ENCODE measurements at places on chromosomes 12 and 14.
A peak's percentile ranks its signal among the peaks of the same experiment; 100 is the strongest.

DNA sequence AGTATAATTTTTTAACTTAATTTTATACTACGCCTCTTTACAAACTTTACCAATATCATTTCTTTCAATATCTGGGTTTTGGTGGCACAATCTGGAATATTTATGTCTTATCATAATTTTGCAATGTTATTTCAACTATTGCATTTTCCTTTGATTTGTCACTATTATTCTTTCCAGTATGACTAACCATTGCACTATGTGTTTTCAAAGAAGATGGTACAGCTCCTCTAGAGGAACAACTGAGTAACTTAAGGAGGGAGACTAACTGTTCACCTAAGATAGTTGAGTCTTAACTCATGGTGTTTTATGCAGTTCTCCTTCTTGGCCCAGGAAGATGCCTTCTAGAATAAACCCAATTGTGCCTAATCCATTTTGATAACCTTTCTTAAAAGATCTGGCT is 60.5 kb upstream of the KIF21A start:
- DNase-seq = no peak

- peak; percentile 55 for DNase-seq
These were observed 55.7 kb downstream of the NINJ2 start for GRCh38 chr12:607541-608001.

- DNase-seq = no peak
These were observed 80.8 kb upstream of the ACTN1 start for GRCh38 chr14:69059658-69060623.

DNA sequence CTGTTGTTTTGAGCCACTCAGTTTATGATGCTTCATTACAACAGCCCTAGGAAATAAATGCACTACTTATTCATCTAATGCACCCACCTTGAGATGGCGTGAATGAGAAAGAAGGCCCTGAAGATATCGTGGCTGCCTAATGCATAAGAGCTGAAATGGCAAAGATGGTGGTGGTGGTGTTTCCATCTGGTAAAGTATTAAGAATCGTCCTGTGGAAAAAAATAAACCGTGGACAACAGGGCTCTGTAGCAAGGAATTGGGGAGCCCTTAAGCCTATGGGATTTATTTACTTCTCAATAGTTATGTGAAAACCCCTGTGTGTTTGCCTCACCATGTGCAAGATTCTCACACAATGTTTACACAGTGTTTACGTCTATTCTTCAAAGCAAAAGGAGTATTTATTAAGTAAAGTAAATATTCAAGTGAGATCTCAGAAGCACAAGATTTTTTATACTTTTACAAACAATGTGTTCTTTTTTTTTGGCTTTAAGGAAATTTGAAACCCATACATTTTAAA is 1555.2 kb upstream of the FLRT2 start:
- DNase-seq = no peak

- DNase-seq = no peak
These were observed 161.3 kb upstream of the TMCC3 start for GRCh38 chr12:94811611-94812010.

DNA sequence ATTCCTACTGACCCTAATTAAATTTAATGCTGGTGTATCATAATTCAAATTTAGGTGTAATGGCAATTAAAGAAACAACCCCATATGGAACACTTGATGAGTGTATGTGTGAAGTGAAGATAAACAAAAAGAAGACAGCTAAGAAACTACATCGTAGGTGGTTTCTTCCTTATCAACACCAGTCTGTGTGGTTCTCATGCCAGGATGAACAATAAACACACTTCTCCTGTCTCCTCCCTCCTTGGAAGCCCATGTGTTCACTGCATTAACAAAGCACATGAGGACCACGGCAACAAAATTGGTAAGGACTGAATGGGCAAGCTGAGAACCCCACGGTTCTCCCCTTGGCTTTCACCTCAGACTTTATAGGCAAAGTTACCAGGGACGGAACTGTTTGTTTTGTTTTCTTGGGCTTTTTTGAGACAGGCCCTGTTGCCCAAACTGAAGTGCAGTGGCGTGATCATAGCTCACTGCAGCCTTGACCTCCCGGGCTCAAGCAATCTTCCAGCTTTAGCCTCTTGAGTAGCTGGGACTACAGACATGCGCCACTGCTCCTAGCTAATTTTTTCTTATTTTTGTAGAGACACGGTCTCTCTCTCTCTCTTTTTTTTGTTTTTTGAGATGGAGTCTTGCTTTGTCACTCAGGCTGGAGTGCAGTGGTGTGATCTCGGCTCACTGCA is 71.0 kb downstream of the TRAFD1 start:
- no peak for DNase-seq

GRCh38 chr14:103101963-103102688 is 7.6 kb downstream of the EXOC3L4 start:
- no peak for DNase-seq

- peak; percentile 77 for DNase-seq
These were observed 5.8 kb downstream of the MAX start for GRCh38 chr14:65096323-65097089.

DNA sequence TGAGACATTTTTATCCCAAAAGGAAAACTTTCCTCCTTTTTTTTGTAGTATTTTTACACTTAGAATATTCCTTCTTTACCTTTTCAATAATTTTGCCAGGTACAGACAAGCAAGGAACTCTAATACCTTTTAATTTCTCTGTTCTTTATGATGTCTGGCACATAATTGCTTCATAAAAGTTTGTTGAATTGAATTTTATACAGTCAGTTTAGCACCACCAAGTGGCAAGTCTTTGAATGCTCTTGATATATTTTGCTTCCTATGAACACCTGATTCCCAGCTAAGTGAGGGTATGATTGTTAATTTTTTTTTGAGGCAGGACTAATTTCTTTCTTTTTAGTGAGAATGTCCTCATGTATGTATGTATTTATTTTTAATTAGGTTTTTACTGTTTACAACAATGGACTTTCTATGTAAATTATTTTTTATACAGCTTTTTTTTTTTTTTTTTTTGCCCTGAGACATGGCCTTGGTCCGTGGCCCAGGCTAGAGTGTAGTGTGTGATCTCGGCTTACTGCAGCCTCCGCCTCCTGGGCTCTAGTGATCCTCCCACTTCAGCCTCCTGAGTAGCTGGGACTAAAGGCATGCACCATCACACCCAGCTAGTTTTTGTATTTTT is 6.9 kb downstream of the TBC1D15 start:
- DNase-seq = peak; percentile 54

DNA sequence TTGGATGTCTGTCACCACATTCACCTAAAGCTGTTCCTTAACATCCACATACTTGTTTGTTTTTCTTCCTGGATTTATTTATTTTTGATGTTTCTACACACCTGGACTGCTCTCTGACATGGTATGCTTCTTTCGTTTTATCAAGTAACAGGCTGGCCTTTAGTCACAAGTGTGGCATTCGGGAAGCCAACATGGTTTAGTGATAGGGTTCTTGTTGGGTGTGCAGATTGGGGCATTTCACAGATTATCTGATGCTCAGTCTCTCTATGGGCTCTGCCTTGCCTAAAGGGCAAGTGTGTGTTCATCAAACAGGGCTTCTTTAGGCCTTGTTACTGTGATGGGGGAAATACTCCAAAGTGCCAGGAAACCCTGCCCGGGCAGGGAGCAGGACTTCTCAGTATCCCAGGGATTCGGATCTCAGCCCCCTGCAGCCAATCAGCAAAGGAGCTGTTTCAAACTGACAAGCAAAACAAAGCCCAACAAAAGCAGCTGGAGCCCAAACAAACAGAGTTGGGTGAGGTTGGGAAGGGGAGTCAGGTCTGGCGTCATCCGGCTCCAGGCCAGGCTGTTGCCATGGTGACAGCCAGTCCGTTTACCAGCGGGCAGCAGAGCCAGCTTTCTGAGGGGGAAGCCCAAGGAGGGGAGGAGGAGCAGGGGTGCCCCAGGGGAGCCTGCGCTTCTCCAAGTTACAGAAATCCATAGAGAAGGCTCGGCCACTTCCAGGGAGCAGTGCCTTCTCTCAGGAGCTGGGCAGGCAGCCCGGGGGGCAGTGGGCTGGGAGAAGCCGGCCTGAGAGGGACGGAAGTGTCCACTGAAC is 31.9 kb downstream of the FOS start:
- no peak for DNase-seq

DNA sequence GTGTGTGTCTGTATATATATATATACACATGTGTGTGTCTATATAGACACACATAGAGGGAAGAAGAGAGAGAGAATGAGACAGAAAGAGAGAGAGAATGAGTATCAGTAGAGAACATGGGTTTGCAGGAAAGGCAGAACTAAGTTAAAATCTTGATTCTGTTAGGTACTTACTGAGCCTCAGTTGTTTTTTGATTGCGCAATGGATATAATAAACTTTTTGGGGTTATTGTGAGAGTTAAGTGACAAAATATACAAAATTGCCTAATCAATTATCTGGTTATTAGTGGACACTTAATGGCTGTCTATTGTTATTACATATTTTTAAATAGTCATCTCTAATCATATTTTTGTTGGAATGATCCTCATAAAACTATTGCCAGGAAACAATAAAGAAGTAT is 169.0 kb downstream of the ETNK1 start:
- no peak for DNase-seq

GRCh38 chr12:46206471-46206870 is 62.4 kb downstream of the SLC38A1 start:
- peak; percentile 44 for DNase-seq

GRCh38 chr12:24756479-24757024 is 192.3 kb downstream of the BCAT1 start:
- DNase-seq = no peak

- peak; percentile 98 for DNase-seq
These were observed at the start of gene GLIPR1 for GRCh38 chr12:75480469-75480949. Gene GLIPR1 (plus strand): TSS chr12:75480755. CDS start chr12:75480881, 126 bp downstream.

GRCh38 chr12:94750864-94751263 is 100.5 kb upstream of the TMCC3 start:
- DNase-seq = no peak

GRCh38 chr12:47190271-47190750 is 110.6 kb upstream of the AMIGO2 start:
- DNase-seq = peak; percentile 30

GRCh38 chr12:107351713-107352112 is 258.4 kb upstream of the CRY1 start:
- DNase-seq = no peak

- peak; percentile 17 for DNase-seq
These were observed 233.4 kb upstream of the FKBP4 start for GRCh38 chr12:2561367-2561766.

- DNase-seq = no peak
These were observed 83.5 kb downstream of the SLC25A47 start for GRCh38 chr14:100406505-100407131.

GRCh38 chr12:144650-145284 is 69.2 kb downstream of the SLC6A12 start:
- DNase-seq = no peak

DNA sequence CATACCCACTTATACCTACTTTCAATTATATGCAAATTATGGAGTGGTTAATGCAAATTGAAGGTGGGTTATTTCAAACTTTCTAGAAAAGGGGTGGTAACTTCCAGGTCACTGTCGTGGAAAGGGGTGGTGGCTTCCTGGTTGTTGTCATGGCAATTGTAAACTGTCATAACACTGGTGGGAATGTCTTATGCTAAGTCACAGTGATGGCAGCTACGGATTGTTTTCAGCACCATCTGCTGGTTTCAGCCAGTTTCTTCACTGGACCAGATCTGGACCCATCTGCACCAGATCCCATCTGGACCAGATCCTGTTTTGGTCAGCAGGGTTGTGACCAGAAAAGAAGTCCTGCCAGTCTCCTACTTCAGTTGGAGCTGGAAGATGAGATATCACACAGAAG is 1469.3 kb downstream of the AACS start:
- DNase-seq = peak; percentile 0

DNA sequence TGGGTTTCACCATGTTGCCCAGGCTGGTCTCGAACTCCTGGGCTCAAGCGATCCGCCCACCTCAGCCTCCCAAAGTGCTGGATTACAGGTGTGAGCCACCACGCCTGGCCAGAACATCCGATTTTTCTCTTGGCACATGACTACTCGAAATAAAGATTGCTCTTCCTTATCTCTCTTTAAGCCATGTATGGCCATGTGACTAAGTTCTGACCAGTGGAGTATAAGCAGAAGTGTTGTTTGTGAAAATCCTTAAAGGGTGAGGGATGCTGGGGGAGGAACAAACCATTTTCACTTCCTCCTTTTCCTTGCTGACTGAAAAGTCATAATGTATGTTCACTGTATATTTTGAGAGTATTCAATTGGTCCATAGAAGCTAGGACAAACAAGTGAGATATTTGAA is 50.7 kb upstream of the ATF7IP start:
- DNase-seq = no peak

GRCh38 chr12:122991623-122992275 is 11.3 kb downstream of the ARL6IP4 start:
- DNase-seq = no peak

- DNase-seq = no peak
These were observed 289.1 kb upstream of the RTL1 start for GRCh38 chr14:101192661-101193000.

- peak; percentile 58 for DNase-seq
These were observed 1322.3 kb upstream of the SEL1L start for GRCh38 chr14:82855912-82856391.

- DNase-seq = no peak
These were observed 165.8 kb downstream of the KSR2 start for GRCh38 chr12:117803001-117803400.

DNA sequence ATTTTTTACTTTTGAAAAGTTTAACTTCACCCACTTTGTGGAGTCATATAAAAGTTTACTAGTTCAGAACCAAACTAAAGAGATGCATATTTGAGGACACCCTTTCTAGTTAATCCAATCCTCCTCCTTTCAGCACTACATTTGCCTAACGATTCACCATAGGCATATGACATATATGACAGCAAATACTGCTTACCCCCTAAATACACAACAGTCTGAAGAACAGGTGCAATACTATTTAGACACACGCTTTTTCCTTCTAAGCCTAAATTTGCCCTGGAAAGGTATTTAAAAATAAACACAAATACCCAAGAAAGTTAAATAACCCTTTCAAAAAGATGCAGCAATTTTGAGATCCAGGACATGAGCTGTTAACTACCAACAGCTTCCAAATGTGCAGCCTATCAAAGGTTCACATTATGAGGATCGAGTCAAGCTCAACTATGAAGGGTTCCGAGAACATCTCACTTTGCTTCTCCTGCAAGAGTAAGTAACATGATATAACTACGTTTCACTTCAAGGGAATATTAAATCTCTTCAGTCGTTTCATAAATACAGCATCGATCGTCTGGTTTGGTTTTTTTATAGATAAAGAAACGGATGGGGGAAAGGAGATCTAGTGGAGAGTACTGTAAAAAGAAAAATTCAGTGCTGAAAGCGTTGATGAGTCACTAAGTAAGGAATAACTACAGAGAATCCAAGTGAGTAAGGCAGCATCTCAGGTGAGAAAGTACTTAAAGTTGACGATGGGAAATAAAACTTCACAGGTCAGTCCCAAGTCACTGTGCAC is 677 bp upstream of the AP4S1 start:
- DNase-seq = no peak

GRCh38 chr14:99118046-99118721 is 153.8 kb downstream of the BCL11B start:
- no peak for DNase-seq

DNA sequence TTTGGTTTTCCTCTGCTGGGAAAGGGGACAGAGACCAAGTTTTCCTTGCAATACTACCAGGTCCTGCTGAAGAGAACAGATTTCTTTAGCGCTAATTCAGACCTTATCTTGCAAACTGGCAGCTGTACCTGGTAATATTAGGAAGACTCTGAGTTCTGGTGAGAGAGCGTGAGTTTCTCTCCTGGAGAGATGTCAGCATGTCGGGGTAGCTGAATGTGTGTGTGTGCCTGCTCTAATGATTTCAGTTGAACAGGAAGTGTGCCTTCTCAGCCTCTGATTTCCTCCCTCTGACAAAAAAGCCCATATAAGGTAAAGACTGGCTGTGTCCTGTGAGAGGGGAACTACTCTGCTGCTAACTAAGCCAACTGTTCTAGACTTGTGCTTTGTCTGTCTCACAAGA is 10.3 kb upstream of the ERP27 start:
- DNase-seq = peak; percentile 53

GRCh38 chr14:104659764-104660523 is 29.5 kb upstream of the INF2 start:
- DNase-seq = peak; percentile 24
